ENCODE measurements at places on chromosomes 1 and 21. TPM values are rescaled to one million over a fixed set of nuclear protein-coding genes. Genes with fewer than 3 reads are reported as not detected.

Gene IL22RA1
- total RNA-seq, result 0.21 TPM

DNA sequence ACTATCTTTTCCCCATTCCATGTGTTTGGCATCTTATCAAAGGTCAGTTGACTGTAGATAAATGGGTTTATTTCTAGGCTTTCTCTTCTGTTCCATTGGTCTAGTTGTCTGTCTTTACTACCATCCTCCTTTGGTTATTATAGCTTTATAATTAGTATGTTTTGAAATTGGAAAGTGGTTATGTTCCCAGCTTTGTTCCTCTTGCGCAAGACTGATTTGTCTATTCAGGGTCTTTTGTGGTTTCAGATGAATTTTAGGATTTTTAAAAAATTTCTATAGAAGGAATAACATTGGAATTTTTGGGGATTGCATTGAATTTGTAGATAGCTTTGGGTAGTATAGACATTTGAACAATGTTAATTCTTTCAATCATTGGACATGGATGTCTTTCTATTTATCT is 77.0 kb upstream of the NBPF4 start:
- H3K4me3 ChIP-seq, result no peak overlapping the region
- H3K27ac ChIP-seq, result no peak overlapping the region
- no peaks in the 10 kb centered on the region for H3K27me3 ChIP-seq
- no peaks in the 10 kb centered on the region for H3K4me1 ChIP-seq
- no peak for DNase-seq
- H3K36me3 ChIP-seq, result no peaks in the 10 kb centered on the region

Gene C21orf91
- 33.9 TPM for total RNA-seq

Gene NBPF14
- total RNA-seq, result 6.4 TPM

DNA sequence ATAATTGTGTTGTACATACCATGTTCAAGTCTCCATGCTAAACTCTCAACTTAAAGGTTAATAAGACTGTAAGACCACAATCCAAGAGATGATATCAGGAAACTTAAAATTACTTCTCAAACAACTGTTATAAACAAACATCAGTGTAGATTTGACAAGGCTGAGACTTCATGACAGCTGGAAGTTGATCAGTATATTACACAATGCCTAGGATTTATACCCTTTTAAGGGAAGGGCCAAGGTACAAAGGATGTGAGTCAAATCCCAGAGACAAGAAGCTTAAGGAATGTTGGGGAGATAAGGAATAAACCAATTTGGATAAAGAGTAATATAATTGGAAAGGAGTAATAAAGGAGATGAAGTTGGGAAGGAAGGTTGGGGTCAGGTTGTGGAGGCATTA is 98.8 kb downstream of the LBR start:
- H3K36me3 ChIP-seq, result no peaks in the 10 kb centered on the region
- H3K4me1 ChIP-seq, result no peaks in the 10 kb centered on the region
- H3K27ac ChIP-seq, result no peak overlapping the region
- no peak for DNase-seq
- H3K27me3 ChIP-seq, result no peaks in the 10 kb centered on the region

Gene SAMD13
- 1.8 TPM for total RNA-seq

Gene NUP210L
- not detected for total RNA-seq

Gene XCL1
- 0.63 TPM for total RNA-seq

Gene FMO5
- total RNA-seq, result 0.34 TPM
